Skin of body (tissue), 3 donors: ENCODE measurements at places on chromosomes 3 and 15. TPM values are rescaled to one million over a fixed set of nuclear protein-coding genes. Genes with fewer than 3 reads are reported as not detected.

ZPLD1 gene
- 0.10 TPM for total RNA-seq

- DNase-seq, result no peak
These were observed 460.4 kb upstream of the NAALADL2 start for GRCh38 chr3:174398761-174399160.

DNA sequence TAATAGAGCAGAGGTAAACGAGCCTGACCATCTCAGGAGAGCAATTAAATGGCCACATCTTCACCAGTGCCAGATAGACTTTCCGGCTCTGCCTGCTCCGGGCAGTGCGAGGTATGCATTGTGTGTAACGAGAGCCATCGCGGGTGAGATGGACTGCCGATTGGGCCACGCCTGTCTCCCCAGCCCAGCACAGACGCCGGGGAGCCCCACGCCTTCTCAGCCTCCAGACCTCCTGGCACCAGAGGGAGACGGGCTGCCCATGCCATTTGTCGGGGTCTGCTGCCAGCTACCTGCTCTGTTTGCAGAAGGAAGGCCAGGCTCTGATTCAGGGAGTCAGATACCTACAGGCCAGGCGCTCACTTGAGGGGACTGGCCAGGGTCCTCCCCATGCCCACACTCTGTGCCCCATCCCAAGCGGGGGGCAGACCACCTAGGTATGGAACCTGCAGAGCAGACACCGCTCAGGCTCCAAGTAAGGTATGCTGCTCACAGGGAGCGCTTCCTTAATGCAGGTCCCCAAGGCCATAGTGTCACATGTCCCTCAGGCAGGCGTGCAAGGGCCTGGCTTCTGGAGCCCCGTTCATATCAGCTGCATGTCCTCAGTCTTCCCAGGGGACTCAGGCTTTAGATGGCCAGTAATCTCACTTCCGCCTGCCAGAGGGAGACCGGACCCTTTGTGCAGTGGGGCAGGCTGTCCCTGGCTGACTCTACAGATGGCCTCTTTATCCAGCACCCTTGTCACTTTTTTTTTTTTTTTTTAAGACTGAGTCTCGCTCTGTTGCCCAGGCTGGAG, 62.2 kb downstream of the DNAJB8 start:
- DNase-seq, result no peak

- no peak for DNase-seq
These were observed 31.9 kb upstream of the ADGRG7 start for GRCh38 chr3:100577382-100578008.

GRCh38 chr15:89904519-89904918, 8.2 kb downstream of the ARPIN start:
- DNase-seq, result no peak
